Daoy (cell line): ENCODE measurements at places on chromosomes 12 and 14. TPM values are rescaled to one million over a fixed set of nuclear protein-coding genes. Genes with fewer than 3 reads are reported as not detected.

Gene TAC3
- total RNA-seq: 0.46 TPM in 1 of 2 replicates, not detected in the other

DNA sequence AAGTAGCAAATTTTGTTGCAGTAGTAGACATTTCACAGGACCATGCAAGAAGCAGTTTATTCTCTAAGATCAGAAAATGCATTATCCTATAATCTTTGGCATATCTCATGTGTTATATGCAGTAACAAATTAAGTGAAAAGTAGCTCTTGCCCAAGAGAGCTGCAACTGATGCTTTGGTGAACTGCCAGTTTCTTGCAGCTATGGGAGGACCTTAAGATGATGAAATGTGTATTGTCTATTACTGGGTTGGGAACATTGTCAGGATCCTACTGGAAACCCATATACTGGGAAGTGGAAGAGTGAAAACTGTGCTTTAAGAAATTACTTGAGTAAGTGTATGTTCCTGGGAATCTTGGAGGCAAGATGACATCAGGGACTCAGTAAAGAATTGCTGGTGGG, 238.8 kb downstream of the DACT1 start:
- no peak for DNase-seq

GRCh38 chr14:101542391-101542790, 18.9 kb upstream of the DIO3 start:
- no peak for DNase-seq

DNA sequence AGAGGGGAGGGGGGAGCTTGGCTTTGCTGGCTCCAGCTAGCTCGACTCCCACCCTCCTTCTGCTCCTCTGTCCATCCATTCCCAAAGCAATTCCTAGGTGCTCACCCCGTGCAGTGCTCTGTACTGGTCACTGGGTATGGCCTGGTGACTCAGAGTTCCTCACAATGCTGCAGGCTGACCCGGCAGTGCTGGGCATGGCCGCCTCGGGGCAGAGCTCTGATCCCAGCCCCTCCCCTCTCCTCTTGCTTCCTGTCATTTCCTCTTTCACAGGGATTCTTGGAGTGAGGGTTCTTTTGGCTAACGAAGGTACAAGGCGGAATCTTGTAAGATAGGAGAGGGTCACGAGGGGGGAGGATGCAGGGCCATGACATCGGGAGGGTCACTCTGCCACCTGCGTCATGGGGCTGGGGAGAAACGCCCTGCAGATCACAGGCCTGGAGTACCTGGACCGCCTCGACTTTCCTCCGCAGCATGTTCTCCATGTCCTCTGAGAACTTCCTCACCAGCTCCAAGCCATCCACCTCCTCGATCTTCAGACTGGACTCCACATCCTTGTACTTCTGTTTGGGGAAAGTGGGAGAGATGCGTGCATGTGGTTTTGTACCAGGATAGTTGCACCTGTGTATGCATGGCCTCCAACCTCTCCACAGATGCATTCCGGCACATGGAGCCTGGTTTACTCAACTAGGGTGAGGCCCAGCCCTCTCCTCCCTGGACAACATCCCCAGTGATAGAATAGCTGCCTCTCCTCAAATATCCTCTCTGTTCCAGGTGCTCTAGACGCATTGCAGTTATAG, 5.7 kb downstream of the CACNA2D4 start:
- peak; percentile 51 for DNase-seq
